ENCODE measurements at places on chromosomes 1 and 21.
A peak's percentile ranks its signal among the peaks of the same experiment; 100 is the strongest.

GRCh38 chr1:243716906-243717305, 133.1 kb downstream of the AKT3 start:
- no peak for DNase-seq

GRCh38 chr21:36934864-36935420, 31.5 kb downstream of the HLCS start:
- DNase-seq = no peak

DNA sequence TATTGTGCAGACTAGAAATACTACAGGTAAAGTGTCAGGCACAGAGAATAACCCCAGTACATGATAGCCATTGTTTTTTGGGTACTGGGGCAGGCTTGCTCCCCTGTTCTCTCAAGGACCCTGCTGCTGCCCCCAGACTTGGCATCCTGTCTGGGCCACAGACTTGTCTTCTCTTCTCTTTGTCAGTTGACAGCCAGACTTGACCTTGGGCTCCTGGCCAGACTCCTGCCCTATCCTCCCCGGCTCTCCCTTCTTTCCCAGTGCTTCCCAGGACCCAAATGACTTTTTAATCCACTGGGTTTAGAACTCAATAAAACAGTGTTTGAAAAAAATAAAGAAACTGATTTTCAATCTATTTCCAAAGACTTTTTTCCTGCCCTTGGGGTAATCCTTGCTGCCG, 43.2 kb downstream of the ZSCAN20 start:
- DNase-seq = no peak

- no peak for DNase-seq
Measured at GRCh38 chr21:35234725-35235124, 185.6 kb upstream of the RUNX1 start.

DNA sequence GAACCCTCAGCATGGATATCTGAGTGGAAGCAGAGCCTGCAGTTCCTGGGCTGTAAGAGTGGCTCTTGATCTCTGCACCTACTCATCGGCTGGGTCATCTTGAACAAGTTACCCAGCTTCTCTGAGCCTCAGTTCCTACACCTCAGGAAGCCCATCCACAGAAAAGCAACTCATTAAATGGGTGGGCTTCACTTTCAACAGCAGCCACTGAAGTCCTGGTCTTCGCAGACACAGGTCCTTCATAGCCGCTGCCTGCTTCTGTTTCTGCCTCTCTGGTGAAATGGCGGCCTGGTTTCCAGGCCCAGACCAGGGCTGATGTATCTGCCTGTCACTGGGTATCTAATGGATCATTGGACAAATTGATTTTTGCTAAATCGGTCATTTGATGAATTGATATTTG, 571.4 kb downstream of the PTPRU start:
- DNase-seq = no peak

DNA sequence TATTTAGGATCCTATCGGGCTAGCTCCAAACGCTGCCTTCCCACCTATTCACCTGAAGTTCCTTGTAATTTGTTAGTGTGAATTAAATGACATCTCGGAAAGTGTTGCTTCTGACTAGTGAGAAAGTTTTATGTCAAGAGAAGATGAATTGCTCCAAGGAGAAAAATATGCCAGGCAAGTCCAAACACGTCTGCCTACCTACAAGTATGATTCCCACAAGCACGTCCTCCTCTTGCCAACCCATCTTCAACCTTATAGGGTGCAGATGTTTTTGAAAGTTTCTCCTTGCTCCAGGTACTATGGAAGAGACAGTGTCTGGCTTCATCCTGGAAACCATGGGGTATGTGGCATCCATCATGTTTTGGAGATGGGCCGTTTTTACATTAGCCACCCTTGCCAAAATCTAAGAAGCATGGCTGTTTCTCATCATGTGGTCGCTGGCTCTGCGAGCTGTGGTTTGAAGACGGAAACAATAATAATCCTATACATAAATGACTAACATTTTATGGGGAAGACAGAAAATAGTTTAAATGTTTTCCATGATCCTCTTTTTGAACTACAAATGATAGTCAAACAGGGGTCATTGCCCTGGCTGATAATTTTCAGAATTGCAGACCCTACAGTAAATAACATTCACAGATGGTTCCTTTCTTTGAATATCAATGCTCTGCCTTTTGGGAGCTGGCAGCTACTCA, 505.8 kb downstream of the SMYD3 start:
- no peak for DNase-seq

DNA sequence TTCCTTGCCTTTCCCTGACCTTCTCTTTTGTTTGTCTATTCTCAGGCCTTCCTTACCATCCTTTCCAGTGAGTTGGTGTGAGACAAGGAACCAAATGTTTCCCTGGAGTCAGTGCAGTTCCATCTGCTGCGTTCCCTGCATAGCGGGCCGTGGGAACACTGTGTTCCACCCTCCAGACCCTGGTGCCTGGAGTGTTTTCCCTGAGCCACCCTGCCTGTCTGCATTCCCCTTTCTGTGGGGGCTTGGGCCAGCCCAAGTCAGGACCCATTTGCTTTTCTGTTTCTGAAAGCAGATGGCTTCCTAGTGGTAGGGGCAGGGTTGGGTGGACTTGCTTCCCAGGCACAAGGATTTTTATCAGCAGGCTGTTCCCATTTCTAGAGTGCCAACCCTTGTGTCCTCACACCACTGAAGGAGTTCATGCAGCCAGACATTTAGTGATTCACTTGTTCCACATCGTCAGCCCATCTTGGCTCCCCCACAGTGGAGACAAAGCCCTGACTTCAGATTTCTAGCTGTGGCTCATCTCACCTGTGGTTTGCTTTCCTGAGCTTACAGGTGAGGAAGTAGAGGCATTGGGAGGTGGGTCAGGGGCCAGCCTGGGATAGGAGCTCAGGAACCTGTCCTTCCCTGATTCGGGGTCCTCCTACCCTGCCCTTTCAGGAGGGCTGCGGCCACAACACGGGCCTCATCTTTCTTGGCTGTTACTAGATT, 14.1 kb upstream of the MYOG start:
- no peak for DNase-seq

DNA sequence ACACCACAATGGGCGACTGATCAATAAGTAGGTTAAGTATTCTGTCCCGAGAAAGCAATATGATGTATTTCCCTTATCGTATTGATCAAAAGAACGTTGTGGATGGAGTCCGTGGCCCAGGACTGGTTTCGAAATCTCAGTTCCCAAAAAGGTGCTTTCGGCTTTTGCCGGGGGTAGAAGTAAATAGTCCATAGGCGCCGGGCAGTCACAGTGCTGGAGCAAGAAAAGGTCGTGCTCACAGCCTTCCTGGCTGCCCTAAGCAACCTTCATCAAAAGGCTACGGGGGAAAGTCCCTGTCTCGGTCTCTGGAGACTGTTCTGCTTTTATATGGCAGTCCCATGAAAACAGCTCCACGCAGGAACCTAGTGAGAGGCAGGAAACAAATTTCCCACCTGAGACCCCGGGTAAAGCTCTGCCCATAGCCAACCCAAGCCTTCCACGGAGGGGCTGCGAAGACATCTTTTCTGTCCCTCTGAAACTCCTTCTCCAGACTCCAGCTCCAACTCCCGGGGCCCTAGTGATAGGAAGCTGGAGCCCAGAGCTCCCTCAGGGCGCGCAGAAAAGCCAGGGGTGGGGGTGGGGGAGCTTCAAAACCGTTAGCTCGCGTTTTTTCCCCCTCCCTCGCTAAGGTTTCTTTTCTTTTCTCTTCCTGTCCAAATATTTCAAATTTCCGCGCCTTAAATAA, 7.0 kb downstream of the CDKN2C start:
- no peak for DNase-seq

GRCh38 chr1:66300280-66300971, 233.5 kb upstream of the SGIP1 start:
- DNase-seq = no peak

DNA sequence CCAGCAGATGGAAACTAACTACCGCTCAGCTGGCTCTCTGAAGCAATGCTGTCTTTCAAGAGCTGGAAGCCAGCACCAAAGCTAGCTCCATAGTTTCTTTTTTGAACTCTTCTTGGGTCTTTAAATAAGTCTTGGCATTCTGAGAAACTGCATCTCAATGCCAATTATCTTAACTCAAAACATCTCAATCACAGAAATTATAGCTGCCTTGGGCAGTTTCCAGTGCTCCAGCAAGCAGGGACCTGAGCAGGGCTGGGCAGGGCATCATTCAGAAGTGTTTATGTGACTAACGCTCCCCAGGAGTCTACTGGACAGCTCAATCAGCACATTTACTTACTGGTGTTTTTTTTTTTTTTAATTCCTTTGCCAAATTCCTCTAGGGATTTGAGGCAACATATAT, 18.3 kb upstream of the PADI4 start:
- no peak for DNase-seq

- no peak for DNase-seq
Measured at GRCh38 chr1:205494115-205494514, 10.4 kb upstream of the CDK18 start.

- no peak for DNase-seq
Measured at GRCh38 chr1:107740579-107740978, 224.4 kb downstream of the VAV3 start.

DNA sequence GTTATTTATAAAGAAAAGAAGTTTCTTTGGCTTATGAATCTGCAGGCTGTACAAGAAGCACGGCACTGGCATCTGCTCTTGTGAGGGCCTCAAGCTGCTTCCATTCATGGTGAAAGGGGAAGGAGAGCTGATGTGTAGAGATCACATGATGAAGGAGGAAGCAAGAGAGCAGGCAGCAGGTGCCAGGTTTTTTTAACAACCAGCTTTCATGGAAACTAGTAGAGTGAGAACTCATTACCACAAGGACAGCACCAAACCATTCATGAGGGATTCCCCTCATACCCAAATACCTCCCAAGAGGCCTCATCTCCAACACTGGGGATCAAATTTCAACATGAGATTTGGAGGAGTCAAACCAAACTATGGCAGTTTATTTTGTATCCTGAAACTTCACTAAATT, 85.8 kb upstream of the CAMK1G start:
- no peak for DNase-seq

DNA sequence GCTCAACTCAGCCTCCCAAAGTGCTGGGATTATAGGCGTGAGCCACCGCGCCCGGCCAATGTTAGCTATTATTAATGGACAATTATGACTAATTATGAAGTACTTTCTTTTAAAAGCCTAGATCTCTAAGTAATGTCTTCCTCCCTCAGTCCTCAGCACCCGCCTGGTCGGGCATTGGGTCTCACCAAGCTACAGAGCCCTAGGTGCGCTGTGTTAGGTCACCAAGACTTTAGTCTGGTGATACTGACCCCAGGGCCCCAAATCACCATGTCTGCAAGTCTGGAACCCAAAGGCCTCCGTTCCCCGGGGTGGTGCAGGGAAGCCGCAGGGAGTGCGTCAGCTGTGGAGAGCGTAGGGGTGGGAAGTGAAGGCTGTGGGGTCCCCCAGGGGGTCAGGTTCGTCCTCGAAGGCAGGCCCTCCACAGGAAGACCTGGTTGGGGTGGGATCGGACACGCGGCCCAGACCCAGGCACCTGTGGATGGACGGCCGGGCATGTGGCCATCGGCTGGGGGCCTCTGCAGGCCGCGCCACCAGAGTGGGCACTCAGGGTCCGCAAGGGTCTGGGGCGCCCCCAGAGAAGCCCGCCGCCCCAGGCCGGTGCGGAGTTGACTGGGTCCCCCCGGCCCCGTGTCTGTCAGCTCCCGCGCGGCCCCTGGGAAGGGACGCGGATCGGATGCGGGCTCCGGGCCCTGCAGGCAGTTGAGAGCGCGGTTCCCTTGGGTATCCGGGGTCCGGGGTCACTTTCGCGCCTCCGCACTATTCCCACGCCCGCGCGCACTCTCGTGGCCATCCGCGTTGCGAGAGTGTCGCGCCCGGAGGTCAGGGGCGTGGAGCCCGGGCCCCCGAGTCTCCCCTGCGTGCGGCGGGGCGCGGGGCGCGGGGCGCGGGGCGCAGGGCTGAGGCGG, 710 bp upstream of the PDXK start:
- DNase-seq = no peak

DNA sequence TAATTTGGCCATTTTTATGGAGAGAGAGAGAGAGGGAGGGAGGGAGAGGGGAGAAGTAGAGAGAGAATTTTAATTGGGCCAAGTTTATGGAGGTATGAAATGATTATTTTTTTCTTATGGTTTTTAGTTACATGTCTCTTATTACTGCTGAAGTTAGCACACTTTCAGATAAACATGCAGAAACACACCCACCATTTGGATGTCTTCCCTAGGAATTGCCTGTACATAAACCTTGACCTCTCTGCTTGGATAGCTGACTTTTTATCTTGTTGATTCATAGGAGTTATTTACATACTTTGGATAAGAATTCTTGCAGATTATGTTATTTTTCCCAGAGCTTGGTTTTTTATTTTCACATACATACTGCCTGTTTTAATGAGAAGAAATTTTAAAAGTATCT, 310.2 kb upstream of the ADAMTS5 start:
- DNase-seq = no peak

DNA sequence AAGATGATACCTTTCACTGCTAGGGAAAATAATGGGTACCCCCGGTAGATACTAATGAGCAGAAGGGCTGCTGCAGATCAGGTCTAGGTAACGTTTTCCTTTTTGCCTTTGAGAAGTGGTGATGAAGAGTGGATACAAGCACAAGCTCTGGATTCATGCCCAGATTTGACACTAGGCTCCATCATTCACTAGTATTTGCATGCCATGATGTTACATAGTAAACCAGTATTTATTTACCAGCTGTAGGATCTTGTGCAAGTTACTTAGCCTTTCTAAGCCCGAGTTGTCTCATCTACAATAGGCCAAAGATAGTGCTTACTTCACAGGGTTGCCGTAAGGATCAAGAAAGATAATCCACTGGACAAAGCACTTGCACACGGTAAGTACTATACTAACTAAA, 14.2 kb downstream of the PTPN14 start:
- peak; percentile 13 for DNase-seq

GRCh38 chr1:201676197-201676596, 137.3 kb downstream of the NAV1 start:
- DNase-seq = no peak

GRCh38 chr1:51878616-51879336, at the start of gene NRDC:
Gene NRDC (minus strand): TSS chr1:51878727. CDS start chr1:51878615, 112 bp downstream.
- DNase-seq = peak; percentile 99

All from NCI-H1048 (cell line).